T-helper 2 cell (primary cell): ENCODE measurements at places on chromosomes 4 and X.

- DNase-seq: no peak
These were observed 3.7 kb upstream of the NR3C2 start for GRCh38 chr4:148445860-148446330.

GRCh38 chrX:112786076-112786475, 54.6 kb downstream of the AMOT start:
- DNase-seq: no peak

DNA sequence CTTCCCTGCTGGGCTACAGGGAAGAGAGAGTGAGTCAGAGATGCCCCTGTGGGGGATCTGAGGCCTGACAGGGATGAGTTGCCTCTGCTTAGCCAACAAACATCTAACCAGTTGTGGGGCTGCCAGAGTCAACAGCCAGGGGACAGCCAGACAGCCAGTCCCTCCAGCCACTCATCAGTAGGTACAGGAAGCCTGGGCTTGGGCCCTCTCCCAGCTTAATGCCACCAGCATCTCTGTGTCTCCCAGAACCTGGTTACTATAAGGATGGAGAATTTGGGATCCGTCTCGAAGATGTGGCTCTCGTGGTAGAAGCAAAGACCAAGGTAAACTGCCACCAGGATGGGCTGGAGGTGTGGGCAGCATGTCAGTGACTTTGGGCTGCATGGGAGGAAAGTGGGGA, 17.3 kb upstream of the SASH3 start:
- no peak for DNase-seq

- DNase-seq: no peak
These were observed 110.1 kb upstream of the VEGFC start for GRCh38 chr4:176902710-176903323.

DNA sequence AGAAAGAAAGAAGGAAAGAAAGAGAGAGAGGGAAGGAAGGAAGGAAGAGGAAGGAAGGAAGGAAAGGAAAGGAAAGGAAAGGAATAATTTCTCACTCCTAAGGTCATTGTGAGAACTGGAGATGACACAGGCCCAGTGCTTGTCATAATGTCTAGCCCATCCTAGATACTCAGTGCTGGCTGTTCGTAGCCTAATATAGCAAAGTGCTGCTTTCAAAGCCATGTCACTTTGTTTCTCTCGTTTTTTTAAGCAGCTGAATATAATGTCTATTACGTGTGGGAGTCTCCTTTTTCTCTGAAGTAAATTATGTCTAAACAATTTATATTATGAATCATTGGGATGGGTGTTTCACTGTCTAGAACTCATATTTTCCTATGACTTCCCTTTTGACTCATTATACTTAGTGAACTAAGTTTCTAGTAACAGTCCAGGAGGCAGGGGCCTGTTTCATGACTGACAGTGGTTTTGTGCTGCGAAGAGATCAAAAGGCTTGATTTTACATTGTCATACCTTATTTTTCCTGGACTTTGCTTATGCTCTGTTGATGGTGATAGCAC, 327.0 kb upstream of the ZFP42 start:
- DNase-seq: no peak

- no peak for DNase-seq
These were observed 76.2 kb downstream of the DOCK11 start for GRCh38 chrX:118571836-118572235.

DNA sequence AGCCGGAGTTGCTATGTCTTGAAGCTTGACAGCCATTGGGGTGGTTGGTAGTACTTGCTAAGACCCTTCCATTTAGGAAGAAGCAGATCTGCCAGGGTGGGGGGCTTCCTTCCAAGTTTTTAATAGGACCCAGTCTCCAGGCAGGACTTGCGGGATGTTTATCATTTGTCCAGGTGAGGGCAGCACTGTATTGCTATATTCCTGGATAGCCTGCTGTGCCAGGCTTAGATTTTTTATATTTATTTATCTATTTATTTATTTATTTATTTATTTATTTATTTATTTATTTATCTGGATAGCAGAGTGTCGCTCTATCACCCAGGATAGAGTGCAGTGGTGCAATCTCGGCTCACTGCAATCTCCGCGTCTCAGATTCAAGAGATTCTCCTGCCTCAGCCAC, 87.4 kb upstream of the CT45A1 start:
- no peak for DNase-seq

- DNase-seq: no peak
These were observed 38.1 kb downstream of the CBLL2 start for GRCh38 chrX:22310779-22311178.

GRCh38 chrX:44036336-44036735, 63.1 kb upstream of the NDP start:
- no peak for DNase-seq

DNA sequence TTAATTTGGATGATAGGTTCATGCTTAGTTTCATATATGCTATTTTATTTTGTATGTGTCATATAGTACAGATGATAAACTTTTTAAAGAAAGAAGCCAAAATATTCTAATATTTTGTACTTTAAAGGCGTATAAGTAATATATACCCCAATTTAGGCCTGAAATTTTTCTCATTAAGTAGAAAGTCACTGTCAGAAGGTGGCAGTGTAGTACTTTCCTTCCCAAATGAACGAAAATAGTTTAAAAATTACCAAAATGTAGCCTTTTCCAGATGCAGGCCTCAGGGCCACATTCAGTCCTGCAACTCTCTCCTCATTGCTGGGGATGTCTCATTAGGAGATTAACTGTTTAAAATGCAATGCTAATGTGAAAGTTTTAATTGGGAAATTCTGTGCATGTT, 1263.6 kb downstream of the C4orf33 start:
- DNase-seq: no peak

- no peak for DNase-seq
These were observed 12.7 kb upstream of the CD40LG start for GRCh38 chrX:136635235-136635634.

DNA sequence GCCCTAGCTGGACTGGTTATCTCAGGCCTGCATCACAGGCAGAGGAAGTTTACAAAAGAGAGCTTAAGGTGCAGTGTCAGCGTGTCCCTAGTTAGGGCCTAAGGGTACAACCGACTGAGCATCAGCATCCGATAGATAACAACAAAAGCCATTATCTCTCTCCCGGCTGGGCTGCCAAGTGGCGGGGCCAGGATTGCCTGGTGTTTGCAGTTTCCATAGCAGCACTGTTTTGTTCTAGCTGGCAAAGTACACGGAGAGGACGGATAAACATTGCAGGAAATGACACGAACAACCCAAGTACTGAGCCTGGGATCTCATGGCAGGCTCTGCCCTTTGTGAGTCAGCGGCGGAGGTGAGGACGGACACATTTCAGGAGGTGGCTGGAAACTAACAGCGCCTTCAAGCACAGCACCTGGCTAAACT, 104.7 kb upstream of the NOCT start:
- DNase-seq: no peak

GRCh38 chrX:18351784-18352183, 2.7 kb downstream of the SCML2 start:
- DNase-seq: no peak

DNA sequence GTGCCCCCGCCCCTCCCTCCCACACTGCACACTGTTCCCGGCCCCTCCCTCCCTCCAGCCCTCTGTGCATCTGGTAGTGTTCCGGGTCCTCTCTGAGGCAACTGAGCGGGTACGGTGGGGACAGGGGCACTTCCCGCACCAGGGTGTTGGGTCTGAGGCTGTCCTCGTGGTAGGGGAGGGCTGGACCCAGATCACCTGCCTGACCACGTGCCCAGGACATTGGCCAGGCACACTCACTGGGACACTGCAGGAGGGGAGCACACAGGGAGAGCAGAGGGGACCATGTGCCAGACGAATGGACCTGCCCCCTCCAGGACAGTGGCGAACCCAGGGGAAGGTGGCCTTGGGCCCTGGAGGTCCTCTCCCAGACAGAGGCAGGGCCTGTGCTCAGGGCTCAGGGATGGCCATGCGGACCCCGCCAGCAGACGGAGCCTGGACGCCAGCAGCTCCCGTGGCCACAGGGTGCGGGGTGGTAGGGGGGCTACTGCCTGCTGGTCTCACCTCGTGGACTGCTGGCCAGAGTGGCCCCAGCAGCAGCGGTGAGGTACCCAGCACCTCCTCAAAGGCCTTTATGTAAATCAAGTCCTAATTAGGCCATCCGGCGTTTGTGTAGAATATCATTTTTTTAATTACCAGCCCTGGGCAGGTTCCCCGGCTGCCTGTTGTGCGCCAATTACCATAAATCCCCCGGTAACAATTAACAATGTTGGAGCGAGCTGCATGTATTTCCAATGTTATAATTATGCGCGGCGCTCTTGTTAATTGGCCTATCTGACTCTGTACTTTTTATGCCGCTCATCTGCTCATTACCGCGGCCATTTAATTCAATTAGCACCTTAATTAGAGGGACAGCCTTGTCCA, 106.9 kb downstream of the FAM53A start:
- DNase-seq: no peak

DNA sequence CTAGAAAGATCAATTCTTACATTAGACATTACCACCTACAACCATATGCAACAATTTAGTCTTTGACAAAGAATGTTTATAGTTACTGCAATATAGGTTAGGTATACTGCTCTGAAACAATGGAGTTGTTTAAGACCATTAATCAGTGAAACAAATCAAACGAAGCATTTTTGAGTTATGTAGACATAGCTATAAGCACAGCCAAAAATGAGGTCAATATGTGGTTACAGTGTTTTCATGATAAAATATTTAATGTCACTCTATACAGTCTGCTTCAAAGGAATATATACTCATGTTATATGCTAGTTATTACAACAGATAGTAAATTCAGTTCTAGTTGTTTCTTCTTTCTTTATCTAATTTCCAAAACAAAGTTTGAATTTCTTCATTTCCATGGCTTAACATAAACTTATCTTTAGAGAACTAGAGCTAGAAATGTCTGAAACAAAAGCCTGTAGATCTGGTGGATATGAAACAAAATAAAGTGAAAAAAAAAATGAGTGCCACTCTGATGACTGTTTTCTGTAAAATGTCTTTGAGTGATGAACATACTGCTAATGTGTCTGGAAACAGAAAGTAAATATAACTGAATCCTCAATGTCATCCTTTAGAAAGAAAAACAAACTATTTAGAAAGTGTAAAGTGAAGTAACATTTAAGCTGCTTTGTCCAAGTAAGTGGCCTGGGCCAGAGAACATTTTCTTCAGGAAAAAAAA, 809.0 kb downstream of the FAT4 start:
- no peak for DNase-seq

DNA sequence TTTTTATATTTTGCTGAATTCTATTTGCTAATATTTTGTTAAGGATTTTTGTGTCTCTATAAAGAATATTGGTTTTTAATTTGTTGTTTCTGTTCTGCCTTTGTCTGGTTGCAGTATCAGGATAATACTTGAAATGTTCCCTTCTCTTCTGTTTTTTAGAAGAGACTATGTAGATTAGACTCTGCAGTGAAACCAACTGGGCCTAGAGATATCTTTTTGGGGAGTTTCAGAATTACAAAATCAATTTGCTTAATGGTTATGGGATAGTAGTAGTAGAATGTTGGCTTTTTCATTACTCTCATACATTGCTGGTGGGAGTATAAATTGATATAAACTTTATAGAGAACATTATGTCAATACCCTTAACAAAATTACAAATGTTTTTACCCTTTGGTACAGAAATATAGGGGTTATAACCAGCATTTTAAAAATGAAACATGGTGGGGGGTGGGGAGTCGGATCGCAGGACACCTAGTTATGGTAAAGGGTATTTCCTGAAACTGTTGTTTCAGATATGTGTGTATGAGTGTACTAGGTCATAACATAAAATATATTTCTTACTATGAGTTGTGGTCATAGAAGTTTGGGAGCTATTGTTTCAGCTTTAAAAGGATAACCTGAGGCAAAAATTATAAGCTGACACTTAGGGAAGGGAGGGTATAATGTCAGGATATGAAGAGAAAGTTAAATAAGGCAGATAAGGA, 29.0 kb downstream of the CLOCK start:
- peak; percentile 18 for DNase-seq

GRCh38 chr4:75169427-75169826, 236.5 kb downstream of the PARM1 start:
- no peak for DNase-seq

GRCh38 chr4:74433541-74434172, 11.3 kb upstream of the AREG start:
- no peak for DNase-seq

DNA sequence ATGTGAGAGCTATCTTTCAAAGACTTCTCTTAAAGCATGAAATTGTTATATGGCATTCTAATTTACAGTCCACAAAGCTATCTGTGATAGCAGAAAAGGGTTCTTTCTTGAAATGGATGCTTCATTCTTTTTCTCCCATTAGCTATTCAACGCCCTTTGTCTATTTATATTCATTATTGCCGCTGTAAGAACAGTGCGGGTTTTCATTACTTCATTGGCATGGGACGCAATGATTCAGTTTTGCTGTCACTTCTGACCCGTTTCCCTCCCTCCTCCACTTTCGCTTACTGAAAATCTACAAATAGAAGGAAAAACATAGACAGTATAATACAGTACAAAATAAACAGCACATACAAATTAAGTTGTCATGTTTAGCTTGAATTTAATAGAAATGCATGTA, 394.6 kb downstream of the PCDH7 start:
- no peak for DNase-seq

- DNase-seq: no peak
These were observed 94.4 kb downstream of the SOWAHB start for GRCh38 chr4:76803522-76803921.

DNA sequence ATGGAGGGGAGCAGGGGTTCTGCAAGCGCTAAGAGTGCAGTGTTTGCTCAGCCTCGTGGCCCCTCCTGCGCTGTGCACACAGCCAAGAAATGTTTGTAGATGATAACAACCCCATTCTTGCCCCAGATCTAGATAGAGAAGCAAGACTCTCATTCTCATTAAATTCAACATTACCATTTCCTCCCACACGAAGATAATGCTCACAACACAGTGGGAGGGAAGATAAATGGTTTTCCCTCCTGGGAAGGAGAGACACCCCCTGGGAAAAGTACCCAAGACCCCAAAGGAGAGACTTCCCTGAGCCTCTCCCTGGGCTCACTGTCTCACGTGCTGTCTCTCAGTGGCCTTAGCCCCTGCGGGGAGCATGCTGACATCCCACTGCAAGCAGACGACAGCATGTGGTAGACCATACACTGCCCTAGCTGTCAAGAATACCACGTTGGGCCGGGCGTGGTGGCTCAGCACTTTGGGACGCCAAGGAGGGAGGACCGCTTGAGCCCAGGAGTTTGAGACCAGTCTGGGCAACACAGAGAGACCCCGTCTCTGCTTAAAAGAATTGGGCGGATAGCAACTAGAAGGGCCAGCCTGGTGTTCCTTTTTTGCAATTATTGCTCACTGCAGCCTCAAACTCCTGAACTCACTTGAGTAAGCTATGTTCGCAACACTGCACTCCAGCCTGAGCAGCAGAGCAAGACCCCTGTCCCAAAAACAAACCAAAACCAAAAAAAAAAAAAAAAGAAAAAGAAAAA, 34.9 kb upstream of the IQSEC2 start:
- DNase-seq: no peak

DNA sequence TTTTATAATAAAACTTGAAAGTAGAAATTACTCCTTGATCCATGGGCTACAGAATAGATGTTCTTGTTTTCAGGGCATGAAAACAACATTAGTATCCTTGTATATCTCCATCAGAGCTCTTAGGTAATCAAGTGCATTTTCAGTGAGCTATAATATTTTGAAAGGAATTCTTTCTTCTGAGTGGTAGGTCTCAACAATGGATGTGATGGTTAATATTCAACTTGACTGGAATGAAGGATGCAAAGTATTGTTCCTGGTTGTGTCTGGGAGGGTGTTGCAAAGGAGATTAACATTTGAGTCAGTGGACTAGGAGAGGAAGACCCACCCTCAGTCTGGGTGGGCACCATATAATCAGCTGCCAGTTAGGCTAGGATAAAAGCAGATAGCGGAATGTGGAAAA, 100.1 kb downstream of the LCORL start:
- DNase-seq: no peak
